ENCODE measurements at places on chromosomes 13 and 19.
A peak's percentile ranks its signal among the peaks of the same experiment; 100 is the strongest.

GRCh38 chr19:10817291-10818038 lies 18.5 kb downstream of the TMED1 start:
- no peak for DNase-seq

DNA sequence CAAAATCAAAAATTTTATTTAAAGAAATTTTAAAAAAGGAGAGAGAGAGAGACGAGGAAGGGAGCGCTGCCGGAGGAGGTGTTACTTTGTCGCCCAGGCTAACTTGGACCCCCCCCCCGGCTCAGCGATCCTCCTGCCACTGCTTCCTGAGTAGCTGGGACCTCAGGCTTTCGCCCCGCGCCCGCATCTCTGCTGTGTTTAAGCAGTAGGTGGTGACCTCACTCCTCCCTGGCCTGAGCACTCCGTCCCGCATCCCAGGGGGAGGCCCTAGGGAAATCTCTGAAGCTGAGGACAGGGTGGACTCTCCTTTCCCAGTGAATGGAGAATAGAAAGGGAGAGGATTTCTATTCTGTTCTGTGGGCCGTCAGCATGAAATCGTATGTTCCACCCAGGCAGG lies 485 bp upstream of the ZNF845 start:
- DNase-seq = peak; percentile 2

- DNase-seq = no peak
These were observed 3.6 kb upstream of the CCER2 start for GRCh38 chr19:38915329-38916321.

GRCh38 chr13:23687614-23688013 lies 117.4 kb downstream of the TNFRSF19 start:
- no peak for DNase-seq

DNA sequence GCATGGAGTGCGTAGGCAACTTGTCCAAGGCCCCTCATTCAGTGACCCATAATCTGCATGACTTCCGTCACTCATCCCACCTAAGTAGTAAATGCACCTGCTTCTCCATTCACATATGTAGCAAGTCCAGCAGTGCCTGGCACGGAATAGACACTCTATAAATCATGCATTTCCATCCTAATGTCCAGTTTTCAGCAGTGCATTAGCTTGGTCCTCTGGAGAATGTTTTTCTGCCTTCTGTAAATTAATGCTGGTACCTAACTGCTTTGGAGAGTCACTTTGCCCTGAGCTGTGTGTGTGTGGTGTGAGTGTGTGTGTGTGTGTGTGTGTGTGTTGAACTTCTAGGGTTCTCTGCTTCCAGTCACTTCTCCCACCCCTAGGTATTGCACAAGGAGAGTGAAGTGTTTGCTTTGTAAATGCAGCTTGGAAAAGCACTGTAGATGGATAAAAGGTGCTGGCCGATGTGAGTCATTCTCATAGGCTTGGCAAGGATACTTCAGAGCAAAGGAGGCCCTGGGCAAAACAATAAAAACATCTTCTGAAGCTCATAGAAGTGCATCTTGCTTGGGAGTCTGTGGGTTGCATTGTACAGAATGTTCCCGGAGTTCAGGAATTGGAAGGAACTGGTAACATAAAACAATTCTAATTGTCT lies 181.8 kb downstream of the KATNAL1 start:
- DNase-seq = no peak

DNA sequence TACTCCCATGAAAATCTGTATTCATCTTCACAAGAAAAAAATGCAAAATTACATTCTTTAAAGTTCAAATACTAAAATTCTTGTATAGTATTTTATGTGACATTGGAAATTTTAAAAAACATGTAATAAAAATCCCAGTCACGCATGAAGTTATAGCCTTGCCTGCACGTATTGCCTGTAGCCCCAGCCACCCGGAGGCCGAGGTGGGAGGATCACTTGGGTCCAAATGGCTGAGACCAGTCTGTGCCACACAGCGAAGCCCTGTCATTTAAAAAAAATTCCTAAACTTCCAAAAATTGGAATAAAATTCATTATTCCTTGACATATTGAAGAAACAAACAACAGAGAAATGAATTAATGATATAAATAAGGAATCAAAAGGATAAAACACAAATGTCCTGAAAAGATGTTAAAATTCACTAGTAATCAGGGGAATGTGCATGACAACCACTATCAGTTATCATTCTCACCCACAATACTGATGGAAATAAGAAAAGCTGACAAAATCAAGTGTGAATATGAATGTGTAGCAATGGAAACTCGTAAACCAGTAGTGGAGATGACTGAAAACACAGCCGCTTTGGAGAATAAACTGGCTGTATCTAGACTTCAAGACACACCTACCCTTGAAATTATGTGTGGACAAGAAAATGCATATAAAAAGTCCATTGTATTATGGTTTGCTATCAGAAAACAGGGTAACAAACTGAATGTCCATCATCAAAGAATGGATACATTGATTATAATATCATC lies 7.5 kb downstream of the CARD8 start:
- DNase-seq = no peak

Data from stimulated activated CD8-positive, alpha-beta memory T cell treated with anti-CD3 and anti-CD28 coated beads, Interleukin-4, amount 100 ng/mL, for 1 hour (primary cell).